ENCODE measurements at places on chromosomes 7 and 10.

GRCh38 chr10:131802996-131803395, 97.8 kb upstream of the PPP2R2D start:
- no peak for DNase-seq

DNA sequence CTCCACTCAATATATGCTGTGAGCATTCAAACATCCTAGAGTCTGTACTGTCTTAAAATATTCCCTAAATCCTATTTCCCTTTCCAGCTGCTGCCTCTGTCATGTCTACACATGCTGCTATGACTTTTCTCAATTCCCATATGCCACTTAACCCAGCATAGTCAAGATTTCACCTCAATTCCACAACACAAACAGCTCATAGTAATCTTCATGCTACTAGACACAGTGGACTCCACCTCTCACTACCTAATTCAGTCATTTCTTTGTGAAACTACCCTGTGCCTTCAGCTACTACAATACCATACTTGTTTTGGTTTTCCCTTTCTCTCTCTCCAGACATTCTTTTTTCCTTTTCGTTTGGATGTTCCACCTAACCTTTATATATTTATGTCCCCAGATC, 45.5 kb downstream of the GSAP start:
- DNase-seq: no peak

DNA sequence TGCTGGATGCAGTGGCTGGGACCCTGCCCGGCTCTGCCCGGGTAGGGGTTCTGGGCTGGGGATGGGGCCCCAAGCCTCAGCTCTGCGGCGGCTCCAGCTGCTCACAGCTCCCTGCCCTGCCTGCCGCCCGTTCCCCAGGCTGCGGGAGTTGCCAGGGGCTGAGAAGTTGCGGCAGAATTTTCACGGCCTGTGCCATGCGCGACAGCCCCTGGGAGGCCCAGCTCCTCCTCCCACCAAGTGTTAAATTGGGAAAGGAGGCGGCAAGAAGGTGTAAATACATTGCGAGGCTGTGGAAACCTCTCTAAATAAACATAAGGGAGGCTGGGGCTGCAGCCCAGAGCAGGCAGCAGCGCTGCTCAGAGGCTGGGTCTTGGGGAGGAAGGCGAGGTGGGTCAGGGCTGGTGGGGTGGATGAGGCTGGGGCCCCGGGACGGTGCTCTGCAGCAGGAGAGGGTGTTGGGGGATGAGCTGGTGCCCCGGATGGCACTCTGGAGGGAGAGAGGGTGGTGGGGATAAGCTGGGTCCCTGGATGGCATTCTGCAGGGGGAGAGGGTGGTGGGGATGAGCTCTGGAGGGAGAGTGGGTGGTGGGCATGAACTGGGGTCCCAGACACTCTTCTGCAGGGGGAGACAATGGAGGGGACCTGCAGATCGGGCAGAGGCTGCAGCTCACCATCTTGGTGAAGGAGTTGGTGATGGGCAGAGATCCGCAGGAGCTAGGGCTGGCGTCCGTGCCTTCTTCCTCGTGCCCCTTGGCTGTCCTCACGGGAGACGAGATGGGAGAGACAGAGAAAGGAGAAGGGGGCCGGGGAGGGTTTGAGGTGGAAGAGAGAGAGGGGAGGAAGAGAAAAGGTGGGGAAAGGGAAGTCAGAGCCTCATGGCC, 85.5 kb upstream of the GNA12 start:
- DNase-seq: no peak

- no peak for DNase-seq
Observed at GRCh38 chr7:142873281-142873784, 12.2 kb downstream of the TRPV6 start.

GRCh38 chr10:102975483-102976379, 57.6 kb downstream of the CNNM2 start:
- DNase-seq: no peak

- no peak for DNase-seq
Observed at GRCh38 chr7:102089175-102090098, 197.2 kb upstream of the SH2B2 start.

GRCh38 chr10:84768132-84768531, 439.7 kb downstream of the CCSER2 start:
- no peak for DNase-seq

GRCh38 chr10:107126512-107127065, 37.9 kb downstream of the SORCS1 start:
- no peak for DNase-seq
